ENCODE measurements at places on chromosomes 13 and 19.
A peak's percentile ranks its signal among the peaks of the same experiment; 100 is the strongest.

- no peak for DNase-seq
Measured at GRCh38 chr19:42255766-42256745, 1.1 kb upstream of the ERF start.

GRCh38 chr19:11016631-11017030 is 55.8 kb downstream of the SMARCA4 start:
- no peak for DNase-seq

GRCh38 chr19:16207490-16208025 is 9.8 kb downstream of the AP1M1 start:
- no peak for DNase-seq

GRCh38 chr19:52007451-52007805 is 583 bp downstream of the ZNF615 start:
- DNase-seq, result no peak

GRCh38 chr13:42876887-42877545 is 95.6 kb downstream of the FAM216B start:
- DNase-seq, result no peak

DNA sequence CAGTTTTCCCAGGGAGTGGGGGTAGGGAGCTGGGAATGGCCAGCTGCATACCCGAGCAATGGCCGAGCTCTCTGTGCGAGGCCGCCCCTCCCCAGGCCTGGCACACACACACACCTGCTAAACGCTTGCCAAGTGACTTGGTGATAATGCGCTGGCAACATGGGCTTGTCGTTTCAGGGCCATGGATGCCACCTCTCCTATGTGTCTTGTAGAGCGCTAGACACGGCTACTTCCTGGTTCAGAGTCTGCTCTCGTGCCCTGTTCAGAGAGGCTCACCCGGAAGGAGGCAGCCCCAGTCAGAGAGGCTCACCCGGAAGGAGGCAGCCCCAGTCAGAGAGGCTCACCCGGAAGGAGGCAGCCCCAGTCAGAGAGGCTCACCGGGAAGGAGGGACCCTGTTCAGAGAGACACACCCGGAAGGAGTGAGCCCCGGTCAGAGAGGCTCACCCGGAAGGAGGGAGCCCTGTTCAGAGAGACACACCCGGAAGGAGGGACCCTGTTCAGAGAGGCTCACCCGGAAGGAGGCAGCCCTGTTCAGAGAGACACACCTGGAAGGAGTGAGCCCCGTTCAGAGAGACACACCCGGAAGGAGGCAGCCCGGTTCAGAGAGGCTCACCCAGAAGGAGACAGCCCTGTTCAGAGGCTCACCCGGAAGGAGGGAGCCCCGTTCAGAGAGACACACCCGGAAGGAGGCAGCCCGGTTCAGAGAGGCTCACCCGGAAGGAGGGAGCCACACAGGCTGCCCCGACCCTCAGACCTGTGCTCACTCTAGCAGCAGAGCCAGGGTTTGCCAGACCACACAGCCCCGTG is 4.2 kb downstream of the ADPRHL1 start:
- DNase-seq, result peak; percentile 45
